ENCODE measurements at places on chromosomes 5 and 9.
A peak's percentile ranks its signal among the peaks of the same experiment; 100 is the strongest.

DNA sequence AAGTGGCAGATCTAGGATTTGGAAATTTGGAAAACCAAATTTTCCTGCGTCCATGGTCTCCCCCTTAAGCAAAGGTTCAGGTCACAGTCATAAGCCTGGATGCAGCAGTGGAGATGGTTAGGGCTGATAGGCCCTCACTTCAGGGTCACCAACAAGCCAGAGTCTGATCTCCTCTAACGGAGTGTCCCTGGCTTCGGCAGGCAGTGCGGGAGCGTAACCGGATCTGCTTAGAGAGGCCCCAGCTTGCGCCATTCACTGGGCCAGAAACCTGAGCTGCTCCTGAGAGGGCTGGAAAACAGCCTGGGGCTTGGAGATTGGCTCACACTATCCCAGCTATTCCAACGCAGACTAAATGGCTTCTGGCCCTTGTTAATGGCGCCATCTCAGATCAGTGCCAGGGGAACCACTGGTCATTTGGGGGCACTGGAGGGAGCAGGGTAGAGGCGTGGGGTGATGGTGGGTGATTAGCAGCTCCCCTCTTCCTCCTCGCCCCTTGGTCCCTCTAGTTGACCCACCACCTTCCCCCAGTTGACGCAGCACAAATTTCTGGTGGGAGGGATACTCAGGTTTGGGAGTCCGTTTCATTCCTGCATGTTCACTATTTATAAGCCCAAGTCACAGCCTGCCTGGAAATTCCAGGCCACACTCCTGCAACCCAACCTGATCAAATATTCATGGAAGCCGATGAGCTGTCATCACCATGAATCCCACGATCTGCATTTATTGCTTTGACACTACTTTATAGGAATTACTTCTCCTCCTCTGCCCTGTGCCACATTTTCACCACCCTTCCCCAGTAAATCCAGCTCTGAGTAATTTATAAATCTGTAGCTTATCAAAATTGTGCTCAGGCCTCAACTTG lies 134.6 kb upstream of the CPEB4 start:
- DNase-seq = no peak

- DNase-seq = no peak
These were observed 213.3 kb downstream of the CDK5RAP2 start for GRCh38 chr9:120366644-120367019.

DNA sequence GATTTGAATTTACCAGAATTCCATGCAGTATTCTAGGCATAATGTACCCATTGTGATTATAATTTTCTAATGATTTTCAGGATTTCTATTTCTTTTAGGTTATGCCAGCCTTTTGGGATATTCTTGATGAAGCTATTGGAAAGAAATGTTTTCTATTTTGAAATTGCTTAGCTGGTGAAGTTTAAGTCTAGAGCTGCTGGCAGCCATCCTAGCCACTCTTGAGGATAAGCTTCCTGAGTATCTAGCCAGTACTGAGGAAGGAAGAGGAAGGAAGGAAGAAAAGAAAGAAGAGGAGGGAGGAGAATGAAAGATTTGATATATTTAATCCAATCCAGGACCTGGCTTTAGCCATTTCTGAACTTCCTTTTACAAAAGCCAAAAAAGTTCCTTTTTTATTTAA lies 142.1 kb upstream of the DAB2 start:
- DNase-seq = no peak

DNA sequence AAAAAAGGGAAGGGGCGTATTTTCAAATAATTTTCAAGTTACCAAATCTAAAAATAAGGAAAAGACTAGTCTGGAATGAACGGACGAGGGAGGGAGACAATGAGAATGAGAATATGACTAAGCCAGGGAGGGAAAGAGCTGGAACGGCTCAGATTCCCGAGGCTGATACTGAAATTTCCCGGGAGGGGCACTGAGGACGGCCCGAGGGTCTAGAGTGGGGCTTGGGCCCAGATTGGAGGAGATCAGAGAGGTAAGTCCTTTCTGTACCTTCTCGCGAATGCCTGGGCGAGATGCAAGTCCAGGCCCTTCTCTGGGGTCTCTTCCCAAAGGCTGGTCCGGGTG lies 3.4 kb upstream of the CCIN start:
- DNase-seq = no peak

DNA sequence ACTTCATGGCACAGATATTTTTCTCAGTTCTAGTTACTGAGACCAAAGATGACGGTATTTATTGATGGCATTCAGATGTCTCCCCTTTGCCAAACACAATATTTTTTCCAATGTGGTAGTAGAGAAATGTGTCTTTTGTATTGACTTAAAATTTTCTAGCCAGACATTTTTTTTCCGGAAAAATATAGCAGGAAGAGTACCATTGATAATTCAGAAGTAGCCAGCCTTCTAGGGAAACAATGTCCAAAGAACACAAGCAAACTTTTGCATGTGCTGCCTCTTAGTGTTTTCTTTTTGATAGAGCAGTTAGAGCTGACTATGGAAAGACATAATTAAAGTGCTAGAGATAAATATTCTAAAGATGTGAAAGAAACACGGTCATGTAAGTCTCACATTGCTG lies 231.4 kb downstream of the MARCHF11 start:
- DNase-seq = no peak

DNA sequence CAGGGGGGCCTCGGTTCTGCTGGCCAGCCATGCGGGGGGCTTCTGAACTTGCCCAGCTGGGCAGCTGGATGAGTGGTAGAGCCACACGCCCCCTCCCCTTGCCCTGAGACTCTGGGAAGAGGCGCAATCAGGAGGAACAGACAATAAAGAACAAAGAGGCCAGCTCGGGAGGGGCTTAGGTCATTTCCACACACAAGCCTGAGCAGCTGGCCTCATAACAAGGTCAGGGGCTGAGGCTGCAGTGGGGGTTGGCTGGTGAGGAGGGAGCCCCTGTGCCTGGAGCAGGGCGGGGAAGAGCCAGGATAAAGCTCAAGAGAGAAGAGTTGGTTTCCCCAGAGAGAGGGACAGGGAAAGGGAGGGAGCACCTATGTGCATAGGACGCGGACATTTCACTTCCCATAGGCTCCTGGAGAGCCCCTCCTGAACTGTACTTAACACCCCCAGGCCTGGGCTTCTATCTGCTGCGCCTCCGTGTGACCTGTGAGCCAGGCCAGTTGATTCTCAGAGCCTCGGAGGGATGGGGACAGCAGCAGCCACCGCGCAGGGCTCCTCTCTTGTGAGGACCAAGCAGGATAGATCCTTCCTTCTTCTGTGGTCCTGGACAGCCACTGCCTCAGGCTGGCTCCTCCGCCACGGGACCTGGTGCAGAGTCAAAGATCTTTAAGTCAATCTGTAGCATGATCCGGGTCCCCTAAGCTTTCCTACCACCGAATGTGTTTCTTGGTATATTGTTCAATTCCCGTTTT lies 75.3 kb upstream of the GGTA1 start:
- no peak for DNase-seq

GRCh38 chr5:148909040-148909439 lies 82.6 kb downstream of the ADRB2 start:
- no peak for DNase-seq

DNA sequence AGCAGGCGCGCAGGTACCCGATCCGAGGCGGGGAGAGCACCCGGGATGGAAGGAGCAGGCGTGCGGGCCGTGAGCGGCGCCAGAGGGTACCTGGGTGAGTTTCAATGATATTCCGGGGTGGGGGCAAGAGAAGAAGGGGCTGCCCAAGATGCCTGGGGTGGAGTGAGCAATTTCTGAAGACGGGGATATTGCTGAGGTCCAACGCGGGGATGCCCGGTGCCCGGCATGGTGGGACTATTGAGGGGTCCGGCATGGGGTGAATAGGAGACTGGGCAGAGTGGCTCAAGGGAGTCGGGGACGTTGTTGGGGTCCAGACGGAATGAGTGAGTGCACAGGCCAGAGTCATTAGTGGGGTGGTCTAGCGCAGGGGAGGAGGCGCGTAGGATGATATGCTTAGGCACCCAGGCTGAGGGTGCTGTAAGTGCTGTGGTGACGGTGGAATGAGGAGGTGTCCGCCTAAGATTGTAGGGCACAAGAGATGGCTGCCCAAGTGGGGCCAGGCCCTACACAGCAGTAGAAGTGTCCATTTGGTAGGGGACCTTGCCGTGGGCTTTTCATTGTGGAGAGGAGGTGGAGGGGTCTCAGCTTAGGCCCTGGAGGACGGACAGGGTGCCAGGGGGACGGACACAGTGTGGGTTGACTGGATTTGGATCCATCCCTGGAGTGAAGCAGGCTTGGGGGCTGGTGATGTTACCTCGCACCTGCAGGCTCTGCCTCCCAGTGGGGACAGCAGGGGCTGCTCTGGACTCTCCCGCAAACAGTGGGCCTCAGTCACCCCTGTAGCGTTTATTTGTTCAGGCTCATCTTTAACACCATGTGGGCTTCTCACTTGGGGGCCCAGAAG lies 719 bp downstream of the MIGA2 start:
- DNase-seq = no peak

DNA sequence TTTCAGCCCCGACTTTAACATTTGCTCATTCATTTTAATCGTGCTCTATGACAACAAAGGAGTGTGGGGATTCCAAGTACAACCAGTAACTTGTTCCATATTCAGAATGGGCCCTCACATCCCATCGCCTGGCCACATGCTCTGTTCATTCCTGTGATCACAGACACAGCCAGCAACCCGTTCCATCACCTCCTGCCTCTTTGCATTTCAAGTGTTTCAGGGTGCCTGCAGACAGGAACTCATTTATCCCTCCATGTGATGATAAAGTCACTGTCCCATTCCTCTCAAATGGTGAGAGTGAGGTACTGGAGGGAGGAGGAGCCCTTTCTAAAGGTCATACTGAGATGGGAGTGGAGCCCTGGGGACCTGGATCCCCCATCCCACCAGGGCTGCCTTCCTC lies 571.1 kb downstream of the MAT2B start:
- no peak for DNase-seq

DNA sequence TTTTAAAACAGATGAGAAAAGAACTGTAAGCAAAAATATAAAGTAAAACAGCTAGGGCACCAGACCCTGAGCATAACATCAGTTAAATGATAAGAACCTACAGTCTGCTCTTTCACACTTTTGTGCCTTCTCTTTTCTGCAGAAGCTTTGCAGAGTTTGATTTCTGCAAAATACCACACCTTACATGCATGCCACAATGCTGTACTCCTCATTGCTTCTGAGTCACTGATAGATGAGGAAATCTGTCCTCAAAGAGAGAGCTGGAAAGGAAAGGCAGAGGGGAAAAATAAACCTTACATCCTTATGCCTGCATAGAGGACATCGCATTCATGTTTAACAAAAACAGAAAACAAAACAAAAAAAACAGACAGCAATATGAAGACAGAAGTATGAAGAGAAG lies 142.9 kb downstream of the ATPSCKMT start:
- no peak for DNase-seq

DNA sequence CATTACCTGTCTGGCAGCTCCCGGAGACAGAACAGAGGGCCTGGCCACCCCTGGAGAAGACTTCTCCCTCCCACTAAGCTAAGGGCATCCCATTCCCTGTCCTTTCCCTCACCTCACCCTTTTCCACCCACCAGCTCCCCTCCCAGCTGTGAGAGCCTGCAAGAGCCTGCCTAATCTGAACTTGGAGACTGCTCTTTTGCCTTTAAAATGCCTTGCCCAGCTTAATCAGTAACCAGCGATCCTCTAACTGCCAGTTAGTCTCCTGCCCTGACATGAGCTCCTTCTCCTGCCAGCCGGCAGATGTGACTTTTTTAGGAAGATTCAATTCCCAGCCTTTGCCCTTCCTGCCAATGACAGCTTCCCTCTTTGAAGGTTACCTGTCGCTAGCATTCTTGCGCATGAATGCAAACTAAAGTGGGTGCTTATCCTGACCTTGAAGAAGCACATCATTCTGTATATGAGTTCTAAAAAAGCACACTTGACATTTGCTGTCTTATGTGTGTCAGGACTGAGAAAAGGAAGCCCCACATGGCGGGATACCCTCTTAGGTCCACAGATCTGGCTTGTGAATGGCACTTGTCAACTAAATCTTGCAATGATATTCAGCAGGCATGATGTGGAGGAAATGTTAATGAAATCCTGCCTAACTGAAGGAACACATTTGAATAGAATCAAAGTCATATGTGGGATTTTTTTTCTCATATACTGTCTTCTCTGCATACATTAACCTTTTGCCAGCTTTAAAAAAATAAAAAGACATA lies 411.2 kb upstream of the SLC30A5 start:
- DNase-seq = no peak

- DNase-seq = no peak
These were observed 21.0 kb upstream of the TBCA start for GRCh38 chr5:77797136-77797535.

DNA sequence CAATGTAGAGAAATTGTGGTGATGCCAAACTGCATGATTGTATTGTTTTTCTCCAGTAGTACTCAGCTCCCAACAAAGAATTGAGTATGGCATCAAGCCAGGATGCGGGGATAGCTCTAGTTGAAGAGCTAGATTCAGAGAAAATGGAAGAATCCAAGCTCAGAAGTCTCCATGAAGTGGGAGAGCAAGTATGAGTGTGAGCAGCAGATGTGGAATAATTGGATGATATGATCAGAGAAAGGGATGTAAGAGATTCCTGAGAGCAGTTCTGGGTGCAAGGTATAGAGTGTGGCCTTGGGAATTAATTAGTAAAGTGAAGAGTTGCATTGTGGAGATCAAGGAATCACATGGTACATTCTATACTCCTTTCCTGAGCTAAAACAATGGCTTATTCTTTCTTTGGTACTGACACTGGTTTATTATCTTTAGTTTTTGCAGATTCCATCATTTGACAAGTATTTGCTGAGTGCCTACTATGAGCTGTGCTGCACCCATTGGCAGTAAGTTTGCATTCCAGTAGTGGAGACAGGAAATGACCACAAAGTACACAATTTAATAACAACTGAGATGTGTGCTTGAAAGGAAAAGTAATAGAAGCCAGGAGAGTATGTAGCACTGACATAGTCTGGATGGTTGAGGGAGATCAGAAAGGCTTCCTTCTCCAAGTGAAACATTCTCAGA lies 177.1 kb downstream of the CPLANE1 start:
- no peak for DNase-seq

DNA sequence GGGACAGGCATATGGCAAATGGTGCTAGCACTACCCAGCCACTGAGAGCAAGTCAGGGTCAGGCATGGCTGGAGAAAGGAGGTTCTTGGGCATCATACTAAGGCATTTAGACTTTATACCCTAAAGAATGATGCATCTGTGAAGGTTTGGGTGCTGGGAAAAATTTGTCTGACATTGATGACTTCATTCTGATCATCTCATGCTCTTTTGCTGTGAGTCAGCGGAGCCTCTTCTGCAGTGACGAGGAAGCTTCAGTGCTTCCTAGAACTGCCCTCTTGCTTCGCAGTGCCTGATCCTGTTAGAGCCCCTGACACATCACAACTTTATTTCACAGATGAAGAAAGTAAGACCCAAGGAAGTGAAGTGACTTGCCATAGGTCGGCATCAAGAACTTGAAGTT lies 266.6 kb upstream of the GAS1 start:
- DNase-seq = no peak

GRCh38 chr5:146447734-146448380 lies 724 bp downstream of the TCERG1 start:
- DNase-seq = peak; percentile 23

GRCh38 chr5:96344678-96345577 lies 88.1 kb downstream of the PCSK1 start:
- no peak for DNase-seq

All from stimulated activated CD4-positive, alpha-beta T cell treated with anti-CD3 and anti-CD28 coated beads, TNF-alpha, amount 100 ng/mL, for 24 hours (primary cell).